ENCODE measurements at places on chromosomes 16 and 17.
A peak's percentile ranks its signal among the peaks of the same experiment; 100 is the strongest.

- H3K4me1 ChIP-seq = peaks cover 30% of the 10 kb centered on the region
- no peak overlapping the region for H3K27ac ChIP-seq
- no peak for DNase-seq
- H3K27me3 ChIP-seq = peaks cover 4% of the 10 kb centered on the region
Measured at GRCh38 chr16:68234188-68235107, 1.5 kb downstream of the ESRP2 start.

DNA sequence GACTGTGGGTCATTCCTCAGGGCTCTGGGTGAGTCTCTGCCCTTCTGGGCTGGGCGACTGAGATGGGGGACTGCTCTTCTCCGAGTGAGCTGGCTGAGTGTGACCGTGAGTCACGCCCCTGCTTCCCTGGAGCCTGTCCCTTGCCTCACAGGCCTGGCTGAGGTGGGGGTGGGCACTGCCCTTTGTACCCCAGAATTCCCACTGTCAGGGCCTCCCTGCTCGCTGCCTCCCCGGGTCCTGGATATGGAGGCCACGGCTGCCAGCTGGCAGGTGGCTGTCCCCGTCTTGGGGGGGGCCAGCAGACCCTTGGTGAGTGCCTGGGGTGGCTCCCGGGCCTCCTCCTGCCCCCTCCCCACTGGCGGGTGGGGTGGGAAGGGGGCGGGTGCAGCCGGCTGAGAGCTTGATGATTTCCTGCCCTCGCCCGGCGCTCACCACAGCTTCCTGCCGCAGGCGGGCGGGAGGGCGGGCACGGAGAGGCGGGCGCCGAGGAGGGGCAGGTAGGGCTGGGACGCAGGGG lies at the start of gene LAT:
Gene LAT (plus strand): TSS at position 434 of the 517 bp plus-strand sequence. CDS start 366 bp downstream, outside the sequence.
- peak within 1 kb of the TSS; percentile 99 for H3K4me3 ChIP-seq
- peaks cover 44% of the 10 kb centered on the region for H3K4me1 ChIP-seq
- H3K27ac ChIP-seq = peak within 1 kb of the TSS; percentile 92
- no peaks in the 10 kb centered on the region for H3K27me3 ChIP-seq

DNA sequence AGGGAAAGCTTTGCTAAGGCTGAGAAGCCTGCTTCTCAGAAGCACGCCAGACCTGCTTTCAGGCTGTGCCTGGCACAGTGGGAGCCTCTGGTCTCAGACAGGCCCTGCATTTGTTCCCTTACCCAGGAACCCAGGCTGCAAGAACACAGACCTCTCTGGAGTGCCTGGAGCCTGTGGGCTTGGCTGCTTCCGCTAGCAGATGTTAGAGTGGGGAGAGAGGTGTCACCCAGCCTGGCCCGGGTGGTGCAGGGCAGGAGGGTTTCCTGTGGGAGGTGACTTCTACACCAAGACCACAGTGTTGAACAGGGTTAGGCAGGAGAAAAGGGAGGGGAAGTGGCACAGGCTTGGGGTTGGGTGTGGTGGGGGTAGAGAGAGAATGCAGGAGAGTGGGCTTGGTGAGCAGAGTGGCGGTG lies 35.8 kb upstream of the ADGRG1 start:
- peak overlapping the region; percentile 61 for H3K4me3 ChIP-seq
- peaks cover 5% of the 10 kb centered on the region for H3K27me3 ChIP-seq
- H3K27ac ChIP-seq = peak overlapping the region; percentile 91
- peaks cover 31% of the 10 kb centered on the region for H3K36me3 ChIP-seq
- peak; percentile 91 for DNase-seq

- H3K4me3 ChIP-seq = no peak overlapping the region
- no peaks in the 10 kb centered on the region for H3K27me3 ChIP-seq
- peaks cover 10% of the 10 kb centered on the region for H3K36me3 ChIP-seq
- DNase-seq = no peak
Measured at GRCh38 chr17:78985395-78985794, 5.7 kb upstream of the LGALS3BP start.
